ENCODE measurements at places on chromosomes 5 and 9.
A peak's percentile ranks its signal among the peaks of the same experiment; 100 is the strongest.

- DNase-seq: peak; percentile 34
Measured at GRCh38 chr9:114919611-114920010, 10.8 kb downstream of the TNFSF8 start.

DNA sequence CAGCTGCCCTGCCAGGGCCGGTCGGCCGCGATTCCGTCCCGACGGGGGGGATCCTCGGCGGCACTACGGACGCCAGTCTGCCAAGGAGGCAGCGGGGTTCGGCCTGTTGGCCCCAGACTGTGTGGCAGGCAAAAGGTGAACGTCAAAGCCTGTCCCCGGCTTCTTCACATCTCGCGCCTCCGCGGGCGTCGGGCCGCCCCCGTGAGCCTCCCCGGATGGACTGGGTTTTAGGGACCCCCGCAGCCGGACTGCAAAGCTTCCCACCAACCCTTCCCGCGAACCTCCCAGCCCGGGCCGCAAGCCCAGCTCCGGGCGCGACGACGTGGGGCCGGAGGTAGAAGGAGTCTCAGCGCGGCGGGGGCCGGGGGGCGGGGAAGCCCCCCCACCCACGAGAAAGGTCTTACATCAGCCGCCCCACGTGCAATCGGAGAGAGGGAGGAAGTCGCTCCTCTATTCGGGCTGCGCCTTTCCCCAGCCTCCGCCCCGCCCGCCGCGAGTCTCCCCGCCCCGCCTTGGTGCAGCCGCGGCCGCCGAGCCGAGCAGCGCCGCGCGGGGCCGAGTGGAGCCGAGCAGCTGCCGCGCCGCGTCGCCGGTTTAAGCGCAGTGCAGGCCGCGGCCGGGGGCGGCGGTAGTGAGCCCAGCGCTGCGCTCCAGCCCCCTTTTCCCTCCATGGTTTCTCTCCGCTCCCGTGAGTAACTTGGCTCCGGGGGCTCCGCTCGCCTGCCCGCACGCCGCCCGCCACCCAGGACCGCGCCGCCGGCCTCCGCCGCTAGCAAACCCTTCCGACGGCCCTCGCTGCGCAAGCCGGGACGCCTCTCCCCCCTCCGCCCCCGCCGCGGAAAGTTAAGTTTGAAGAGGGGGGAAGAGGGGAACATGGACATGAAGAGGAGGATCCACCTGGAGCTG is at the start of gene ANP32B:
Gene ANP32B (plus strand): TSS at position 659 of the 906 bp plus-strand sequence. CDS start 215 bp downstream, at position 874.
- peak; percentile 95 for DNase-seq

DNA sequence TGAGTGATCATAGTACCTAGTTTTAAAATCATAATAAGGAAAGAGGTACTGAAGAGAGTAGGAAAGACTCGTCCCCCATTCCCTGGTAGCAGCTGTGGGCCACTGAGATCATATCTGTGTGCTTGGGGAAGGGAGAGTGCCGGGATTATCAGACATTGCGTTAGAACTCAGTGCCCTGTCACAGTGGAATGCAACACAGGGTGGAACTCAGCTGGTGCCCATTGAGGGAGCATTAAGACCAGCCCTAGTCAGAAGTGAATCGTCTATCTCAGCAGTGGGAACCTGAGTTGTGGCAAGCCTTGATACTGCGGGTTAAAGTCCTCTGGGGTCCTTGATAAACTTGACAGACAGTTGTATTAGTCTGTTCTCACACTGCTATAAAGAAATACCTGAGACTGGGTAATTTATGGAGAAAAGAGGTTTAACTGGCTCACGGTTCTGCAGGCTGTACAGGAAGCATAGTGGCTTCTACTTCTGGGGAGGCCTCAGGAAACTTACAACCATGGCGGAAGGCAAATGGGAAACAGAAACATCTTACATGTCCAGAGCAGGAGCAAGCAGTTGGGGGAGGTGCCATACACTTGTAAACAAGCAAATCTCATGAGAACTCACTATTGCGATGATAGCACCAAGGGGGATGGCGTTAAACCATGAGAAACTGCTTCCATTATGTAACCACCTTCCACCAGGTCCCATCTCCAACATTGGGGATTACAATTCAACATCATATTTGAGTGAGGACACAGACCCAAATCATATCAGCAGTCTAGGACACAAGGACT is 33.1 kb downstream of the NDUFAF2 start:
- no peak for DNase-seq

GRCh38 chr9:78813602-78814180 is 516.8 kb downstream of the PSAT1 start:
- no peak for DNase-seq

- no peak for DNase-seq
Measured at GRCh38 chr5:170145462-170145861, 39.8 kb downstream of the FOXI1 start.

GRCh38 chr9:70400107-70400892 is 14.2 kb downstream of the KLF9 start:
- no peak for DNase-seq

GRCh38 chr9:114603248-114603647 is 7.8 kb upstream of the TMEM268 start:
- no peak for DNase-seq

GRCh38 chr9:93792358-93792757 is 162.8 kb downstream of the BARX1 start:
- no peak for DNase-seq

DNA sequence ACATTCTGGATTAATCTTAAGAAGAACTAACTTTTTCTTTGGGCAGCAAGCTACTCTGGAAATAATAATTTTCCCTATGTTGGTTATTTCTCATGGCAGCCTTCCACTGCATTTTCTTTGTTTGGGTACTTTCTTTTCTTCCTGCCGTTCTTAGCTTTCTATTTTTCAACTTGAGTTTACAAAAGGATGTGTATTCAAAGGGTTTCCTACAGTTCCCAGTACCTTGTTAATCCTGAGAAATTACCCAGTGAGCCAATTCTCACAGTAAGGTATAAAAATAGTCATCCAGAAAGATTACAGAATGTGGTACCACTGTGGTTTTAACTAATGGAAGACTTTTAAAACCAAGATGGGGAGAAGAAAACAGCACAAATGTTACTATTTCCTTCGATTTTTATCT is 20.2 kb downstream of the GPR21 start:
- no peak for DNase-seq

DNA sequence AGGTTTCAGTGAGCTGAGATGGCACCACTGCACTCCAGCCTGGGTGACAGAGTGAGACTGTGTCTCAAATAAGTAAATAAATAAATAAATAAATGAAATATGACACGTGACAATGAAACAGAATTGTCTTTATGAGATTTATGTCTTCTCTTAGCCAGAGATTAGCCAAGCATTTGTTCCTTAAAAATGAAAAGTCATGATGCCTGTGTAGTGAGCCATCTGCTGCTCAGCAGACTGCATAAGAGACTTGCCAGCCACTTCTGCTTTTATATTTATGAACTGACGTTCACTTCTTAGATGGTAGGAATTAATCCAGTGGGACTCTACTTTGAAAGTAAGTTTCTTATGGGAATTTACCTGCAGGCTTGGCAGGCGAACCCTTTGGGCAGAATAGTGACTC is 227.4 kb downstream of the NR3C1 start:
- no peak for DNase-seq

DNA sequence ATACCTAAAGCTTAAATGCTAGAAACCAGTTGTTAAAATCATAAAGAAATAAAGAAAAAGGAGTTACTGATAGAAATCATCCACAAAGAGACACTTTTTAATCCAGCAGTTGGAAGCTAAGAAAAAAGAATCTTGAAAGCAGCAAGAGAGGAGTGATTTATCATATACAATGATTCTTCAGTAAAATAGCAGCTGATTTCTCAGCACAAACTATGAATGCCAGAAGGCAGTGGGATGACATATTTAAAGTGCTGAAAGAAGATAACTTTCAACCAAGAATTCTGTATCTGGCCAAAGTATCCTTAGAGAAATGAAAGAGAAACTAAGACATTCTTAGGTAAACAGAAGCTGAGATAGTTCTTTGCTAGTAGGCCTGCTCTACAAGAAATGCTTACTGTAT is 366.0 kb downstream of the HTR1A start:
- no peak for DNase-seq

- no peak for DNase-seq
Measured at GRCh38 chr9:68955330-68955729, 58.6 kb downstream of the PRKACG start.

DNA sequence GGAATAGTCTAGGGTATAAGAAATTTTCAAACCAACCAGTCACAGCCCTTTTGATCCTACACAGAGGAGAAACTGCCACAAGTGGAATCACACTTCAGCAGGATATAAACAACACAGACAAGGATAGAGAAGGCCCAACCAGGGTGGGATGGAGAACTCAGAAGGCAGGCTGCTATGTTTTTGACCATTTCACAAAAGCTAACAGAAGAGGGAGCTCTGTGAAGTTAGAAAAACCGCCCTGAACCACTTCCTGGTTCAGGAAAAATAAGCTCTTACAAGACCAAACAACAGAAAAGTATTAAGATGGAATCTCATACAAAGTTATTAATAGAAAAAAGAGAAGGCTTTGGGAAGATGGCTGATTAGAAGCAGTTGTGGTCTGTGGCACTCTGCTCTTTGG is 960 bp upstream of the IFNB1 start:
- DNase-seq: no peak

- DNase-seq: no peak
Measured at GRCh38 chr5:68137511-68138140, 77.9 kb upstream of the PIK3R1 start.

- no peak for DNase-seq
Measured at GRCh38 chr5:172111852-172112225, 76.2 kb downstream of the STK10 start.

DNA sequence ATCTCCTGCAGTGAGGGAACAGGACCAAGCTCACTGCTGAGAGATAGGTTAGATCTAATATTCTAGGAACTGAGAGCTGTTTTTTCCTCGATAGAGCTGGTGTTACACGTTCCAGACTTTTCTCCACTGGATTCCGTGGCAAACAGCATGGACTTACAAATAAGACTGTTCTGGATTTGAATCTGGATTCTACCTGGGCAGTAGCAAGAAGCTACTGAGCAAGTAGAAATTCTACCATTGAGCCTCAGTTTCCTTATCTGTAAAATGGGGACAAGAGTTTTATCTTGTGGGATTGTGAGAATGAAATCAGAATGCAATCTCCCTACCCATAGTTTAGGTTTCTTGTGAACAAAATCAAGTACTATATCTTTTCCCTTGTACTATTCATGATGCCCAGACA is 238.7 kb upstream of the TRIM32 start:
- no peak for DNase-seq

DNA sequence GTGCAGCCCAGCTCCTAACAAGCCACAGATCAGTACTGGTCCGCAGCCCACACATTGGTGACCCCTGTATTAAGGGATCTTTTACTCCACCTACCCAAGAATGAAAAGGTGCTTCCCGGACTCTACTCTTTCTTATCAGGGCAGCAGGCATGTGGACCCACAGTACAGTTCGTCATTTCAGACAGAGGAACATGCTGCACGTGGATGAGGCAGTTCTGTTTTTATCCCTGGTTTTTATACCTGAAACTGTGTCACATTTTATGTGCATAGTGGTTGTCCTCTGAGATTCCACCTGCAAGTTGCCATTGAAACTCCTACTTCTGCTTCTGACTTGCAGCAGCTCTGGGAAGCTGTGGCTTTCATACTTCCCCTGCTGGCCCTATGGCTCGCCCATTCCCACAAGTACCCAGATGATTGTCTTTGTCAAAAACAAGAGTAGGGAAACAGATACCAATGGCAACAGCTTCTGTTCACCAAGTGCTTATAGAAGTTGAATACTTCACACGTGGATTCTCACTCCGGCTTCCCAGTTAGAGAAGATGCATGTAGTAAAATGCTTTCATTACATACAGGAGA is 208.0 kb downstream of the TRIO start:
- no peak for DNase-seq

DNA sequence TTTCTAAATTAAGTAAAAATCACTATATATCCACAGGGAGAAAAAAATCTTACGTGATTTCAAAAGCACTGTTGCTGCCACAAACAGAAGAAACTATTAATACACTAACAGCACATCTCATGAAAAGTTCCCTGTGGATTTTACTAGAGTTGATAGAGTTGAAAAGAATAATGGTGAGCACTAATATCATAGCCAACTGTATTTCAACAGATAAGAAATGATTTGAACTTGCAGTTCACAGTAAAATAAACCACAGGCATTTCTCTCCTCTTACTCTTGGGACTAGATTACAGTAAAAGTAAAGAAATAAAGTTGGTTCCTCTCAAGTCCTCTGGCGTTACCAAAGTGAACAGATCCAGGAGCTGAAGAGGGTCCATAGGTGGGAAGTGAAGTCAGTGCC is 27.9 kb downstream of the AGTPBP1 start:
- DNase-seq: no peak

DNA sequence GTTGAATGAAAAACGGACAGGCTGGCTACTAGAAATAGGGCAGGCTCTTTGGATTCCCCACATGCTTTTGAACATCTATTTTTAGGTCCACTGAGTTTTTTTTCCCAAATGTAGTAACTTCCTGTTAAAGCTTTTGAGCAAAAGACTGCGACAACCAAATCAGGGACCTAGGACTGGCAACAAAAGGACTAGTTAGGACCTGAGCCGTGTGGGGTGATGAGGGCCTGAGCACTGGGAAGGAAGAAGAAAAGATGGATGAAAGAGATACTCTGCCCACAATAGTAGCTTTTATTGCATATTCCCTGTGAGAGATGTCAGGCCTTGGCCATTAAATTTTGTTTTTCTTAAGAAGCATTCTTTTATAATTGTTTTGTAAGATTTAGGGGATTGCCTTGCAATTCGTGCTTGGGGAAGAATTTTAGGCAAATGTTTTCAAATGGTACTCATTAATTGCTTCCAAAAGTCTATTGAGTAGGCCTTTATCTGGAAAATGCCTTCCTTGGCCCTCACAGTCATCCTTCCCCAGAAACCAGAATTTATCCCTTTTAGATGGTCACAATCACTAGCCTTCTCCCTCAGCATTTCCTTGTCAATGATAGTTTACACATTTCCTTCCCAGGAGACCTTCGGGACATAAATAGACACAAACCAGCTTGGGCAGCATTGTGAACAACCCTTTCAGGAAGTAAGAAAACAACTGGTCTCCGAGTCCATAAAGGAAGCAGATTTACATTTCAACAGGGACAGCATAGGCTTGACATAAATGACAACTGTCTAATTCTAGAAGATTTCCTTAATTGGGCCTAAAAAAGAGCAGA is 166.5 kb downstream of the RMI1 start:
- no peak for DNase-seq

GRCh38 chr9:38183994-38184568 is 115.1 kb upstream of the SHB start:
- no peak for DNase-seq
